ENCODE measurements at places on chromosomes 16 and 17.

GRCh38 chr17:38578229-38579082, 27.3 kb downstream of the SRCIN1 start:
- peak; percentile 75 for DNase-seq

DNA sequence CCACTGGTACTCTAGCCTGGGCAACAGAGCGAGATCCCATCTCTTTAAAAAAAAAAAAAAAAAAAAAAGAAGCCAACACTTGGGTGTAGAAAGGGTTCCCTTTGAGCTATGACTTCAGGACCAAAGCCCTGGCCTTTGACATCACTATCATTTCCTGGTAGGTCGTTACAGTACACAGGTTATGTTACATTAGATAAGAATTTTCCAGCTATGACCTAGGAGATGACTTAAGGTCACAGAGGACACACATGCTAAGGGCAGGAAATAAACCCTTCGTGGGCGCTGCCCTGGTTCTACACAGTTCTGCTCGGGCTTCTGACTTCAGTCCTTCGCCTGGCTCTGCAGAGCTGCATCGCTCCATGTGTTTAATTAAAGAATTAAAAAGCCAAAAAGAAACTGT, 112.0 kb downstream of the ADCY9 start:
- DNase-seq = no peak

DNA sequence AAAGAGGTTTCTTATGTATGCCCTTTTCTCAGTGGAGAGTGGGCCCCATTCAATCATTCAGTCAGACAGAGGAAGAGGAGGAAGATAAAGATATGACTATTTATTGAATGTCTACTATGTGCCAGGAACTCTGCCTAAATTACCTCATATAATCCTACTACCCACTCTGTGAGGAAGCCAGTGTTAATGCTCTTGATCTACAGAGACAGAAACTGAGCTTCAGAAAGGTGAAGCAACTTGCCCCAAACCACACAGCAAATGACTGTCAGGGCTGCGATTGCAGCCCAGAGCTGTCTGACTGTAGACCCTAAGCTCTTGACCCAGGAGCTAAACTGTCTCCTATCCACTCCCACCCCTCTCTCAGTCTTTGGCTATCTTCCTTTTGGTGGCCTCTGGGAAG, 8.4 kb downstream of the SRCIN1 start:
- DNase-seq = no peak

GRCh38 chr17:78392295-78392694, 13.8 kb downstream of the PGS1 start:
- no peak for DNase-seq

DNA sequence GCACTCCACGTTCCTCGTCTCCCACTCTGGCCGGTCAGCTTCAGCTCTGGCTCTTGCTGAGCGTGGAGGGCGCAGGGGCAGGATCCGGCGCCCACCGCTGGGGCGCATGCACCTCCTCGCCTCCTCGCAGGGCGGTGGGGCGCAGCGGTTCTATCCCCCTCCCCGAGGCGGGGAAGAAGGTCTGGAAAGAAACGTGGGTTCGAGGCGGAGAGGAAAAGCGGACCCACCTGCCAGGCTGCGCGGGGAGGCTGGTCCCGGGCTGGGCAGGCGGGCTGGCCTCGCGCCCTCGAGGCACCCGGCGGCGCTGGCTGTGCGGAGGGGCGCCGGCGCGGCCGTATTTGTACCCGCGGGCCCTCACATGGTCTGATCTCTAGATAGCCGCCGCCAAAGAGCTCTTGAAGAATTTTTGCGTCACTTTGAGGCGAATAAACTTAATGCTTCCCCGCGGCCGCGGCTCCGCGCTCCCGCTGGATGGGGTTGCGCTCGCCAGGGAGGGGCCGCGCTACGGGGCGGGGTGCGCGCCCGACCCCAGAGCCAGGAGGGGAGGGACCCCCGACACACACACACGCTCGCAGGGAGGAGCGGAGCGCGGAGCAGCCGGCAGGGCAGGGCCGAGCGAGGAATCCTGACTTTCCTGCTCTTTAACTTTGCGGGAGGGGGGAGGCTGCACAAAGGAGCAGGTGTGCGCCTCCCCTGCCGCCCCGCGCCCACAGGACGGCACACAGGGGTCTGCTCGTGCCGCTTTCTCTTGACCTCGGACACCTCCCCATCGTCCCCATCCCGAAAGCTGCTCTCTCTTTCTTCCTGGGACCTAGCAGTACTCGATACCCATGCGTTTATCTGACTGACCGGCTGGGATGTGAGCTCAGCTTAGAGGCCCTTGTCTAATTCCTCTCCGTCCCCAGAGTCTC, at the start of gene SLC6A4:
TSS of gene SLC6A4 (minus strand) at position 312 of the 911 bp plus-strand sequence. CDS start 13,739 bp downstream, outside the sequence.
- no peak for DNase-seq

DNA sequence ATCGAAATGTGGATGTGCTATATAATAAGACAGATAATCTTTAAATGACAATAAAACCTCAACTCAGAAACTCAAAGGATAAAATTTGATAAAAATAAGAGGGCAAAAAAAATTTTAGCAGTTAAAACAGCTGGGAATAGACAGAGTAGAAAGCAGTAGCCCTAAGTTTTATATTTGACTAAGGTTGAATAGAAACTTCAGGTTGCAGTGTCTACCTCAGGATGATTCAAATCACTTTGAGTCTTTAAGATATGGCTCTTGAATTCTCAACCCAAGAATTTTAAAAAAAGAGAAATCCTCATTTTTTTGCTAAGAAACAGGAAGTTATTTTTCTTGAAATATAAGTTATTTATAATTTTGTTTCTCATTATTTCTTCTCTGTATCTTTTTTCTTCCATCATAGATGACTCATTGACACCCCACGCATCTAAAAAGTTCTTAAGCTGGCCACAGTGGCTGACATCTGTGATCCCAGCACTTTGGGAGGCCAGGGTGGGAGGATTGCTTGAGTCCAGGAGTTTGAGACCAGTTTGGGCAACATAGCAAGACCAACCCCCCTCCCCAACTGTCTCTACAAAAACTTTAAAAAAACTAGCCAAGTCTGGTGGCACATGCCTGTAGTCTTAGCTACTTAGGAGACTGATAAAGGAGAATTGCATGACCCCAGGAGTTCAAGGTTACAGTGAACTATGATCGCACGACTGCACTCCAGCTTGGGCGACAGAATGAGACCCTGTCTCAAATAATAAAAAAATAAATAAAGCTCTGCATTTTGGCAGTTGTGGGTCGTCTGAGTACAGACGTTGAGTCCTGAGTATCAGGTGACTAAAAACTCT, 23.9 kb downstream of the NFAT5 start:
- DNase-seq = no peak

DNA sequence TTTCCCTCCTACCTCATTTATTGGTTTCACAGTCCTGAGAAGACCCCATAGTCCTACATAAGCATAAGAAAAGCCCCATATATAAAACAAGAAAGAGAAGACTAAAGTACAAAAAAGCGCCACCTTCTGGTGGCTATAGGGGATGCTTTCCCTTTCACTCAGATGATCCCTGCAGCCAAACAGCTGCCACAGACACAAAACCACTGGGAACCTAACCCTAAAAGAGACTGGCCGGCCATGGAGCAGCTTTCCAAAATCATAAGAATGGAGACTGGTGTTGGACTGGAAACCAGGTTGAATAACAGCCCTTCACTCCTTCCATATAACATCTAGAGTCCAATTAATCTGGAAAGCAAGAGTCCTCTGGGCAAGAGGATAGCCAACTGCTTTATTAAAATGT, 11.4 kb downstream of the DYNC1LI2 start:
- peak; percentile 52 for DNase-seq

DNA sequence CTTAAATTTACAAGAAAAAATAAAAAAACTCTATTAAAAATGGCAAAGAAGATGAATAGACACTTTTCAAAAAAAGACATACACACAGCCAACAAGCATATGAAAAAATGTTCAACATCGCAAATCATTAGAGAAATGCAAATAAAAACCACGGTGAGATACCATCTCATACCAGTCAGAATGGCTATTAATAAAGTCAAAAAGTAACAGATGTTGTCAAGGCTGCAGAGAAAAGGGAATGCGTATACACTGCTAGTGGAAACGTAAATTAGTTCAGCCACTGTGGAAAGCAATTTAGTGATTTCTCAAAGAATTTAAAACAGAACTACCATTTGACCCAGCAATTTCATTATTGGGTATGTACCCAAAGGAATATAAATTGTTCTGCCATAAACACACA, 31.4 kb downstream of the CAPNS2 start:
- no peak for DNase-seq

DNA sequence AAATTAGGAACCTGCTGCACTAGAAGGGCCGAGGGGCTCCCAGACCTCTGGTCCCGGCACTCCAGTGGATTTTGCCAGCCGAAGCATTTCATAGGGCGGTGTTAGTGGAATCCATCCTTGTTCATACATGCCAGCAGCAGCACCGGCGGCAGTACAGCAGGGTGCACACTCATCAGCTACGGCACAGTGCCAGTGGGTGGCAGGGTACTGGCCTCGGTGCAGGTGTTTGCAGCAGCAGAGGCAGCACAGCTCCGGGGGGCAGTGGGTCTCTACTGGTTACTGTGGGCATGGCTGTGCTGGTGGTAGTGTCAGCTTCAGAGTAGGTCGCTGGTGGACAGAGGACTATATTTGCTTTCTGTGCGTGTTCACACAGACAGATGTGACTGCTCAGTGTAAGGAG, 985.7 kb downstream of the CDH8 start:
- no peak for DNase-seq

- no peak for DNase-seq
Measured at GRCh38 chr17:48030531-48030930, 7.1 kb downstream of the COPZ2 start.

- DNase-seq = no peak
Measured at GRCh38 chr16:17431012-17431411, 39.7 kb downstream of the XYLT1 start.

DNA sequence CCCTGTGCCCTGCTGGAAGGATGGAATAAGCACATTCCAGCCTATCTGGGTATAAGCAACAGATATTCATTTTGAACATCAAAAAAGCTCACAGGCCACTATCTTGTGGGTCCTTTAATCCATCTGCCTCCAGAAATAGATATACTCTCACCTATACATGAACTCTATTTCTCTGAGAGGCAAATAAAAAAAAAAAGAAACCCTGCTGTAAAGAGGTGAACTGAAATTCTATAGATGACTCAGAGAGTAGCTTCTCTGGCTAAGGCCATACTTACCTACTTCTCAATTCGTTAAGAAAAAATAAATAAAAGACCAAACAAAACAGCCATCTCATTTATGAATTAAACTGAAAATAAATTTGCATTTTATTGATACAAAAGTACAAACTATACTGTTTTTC, 86.3 kb downstream of the DYNLRB2 start:
- DNase-seq = no peak

- no peak for DNase-seq
Measured at GRCh38 chr16:11030990-11031510, 86.7 kb downstream of the CLEC16A start.

GRCh38 chr16:30003670-30004423, 7.0 kb downstream of the DOC2A start:
- DNase-seq = peak; percentile 7

DNA sequence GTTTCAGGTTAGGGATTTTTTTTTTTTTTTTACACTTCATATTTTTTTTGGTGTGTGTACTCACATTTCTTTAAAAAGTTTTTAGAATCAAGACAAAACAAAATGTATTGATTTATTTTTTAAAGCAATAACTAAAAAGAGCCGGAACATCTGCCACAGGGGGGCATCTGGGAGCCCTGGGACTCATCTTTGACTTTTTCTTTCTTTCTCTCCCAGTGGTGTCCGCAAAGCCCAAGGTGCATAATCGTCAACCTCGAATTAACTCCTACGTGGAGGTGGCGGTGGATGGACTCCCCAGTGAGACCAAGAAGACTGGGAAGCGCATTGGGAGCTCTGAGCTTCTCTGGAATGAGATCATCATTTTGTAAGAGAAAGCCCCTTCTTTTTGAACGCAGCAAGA, 36.3 kb downstream of the WWP2 start:
- peak; percentile 16 for DNase-seq

DNA sequence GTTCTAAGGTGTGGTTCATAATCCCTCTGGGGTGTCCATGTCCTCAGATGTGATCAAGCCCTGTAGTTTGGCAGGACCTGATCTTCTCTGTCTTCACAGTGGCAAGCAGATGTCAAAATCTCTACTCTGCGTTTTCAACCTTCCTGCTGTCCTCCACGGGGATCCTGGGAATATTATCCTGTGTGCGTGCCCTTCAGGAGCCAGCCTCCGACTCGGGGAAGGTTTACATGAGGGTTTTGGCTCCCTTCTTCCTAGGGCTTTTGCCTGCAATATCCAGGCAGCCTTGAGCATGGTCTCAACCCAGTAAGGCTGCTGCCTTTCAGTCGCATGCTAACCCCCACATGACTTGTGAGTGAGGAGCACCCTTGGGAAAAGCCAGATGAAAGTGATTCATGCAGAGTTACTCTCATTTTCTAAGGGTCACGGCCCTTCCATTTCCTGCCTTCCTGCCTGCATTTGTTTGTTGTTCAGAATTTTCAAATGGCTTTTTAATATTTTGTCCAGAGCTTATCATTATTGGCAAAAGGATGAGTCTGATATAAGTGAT, 202.2 kb upstream of the CHMP6 start:
- DNase-seq = peak; percentile 84

GRCh38 chr16:57575468-57576277, 33.2 kb downstream of the ADGRG5 start:
- DNase-seq = no peak

DNA sequence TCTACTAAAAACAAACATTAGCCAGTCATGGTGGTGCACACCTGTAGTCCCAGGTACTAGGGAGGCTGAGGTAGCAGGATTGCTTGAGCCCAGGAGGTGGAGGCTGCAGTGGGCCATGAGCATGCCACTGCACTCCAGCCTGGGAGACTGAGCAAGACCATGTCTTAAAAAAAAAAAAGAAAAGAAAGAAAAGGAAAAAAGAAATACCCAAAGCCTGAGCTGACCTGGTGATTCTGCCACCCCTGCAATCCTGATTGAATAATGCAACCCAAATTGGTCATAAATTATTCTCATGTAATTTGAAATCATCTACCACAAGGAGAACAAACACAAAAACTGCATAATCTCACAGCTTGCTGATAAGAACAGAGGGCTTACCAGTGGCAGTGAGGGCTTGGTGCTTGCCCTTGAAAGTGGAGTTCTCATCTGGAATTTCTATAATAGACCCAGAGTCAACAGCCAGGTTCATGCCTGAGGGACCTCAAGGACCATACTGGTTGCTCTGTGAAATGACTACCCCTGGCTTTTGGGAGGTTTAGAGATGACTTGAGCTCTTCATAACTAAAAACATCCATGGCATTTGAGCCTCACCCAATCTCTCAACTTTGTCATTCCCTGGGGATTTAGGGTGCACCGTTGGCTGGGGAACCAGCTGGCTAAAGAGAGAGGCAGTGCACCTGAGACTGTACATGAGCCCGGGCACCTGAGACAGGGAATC, 35.4 kb upstream of the TMC5 start:
- DNase-seq = no peak

All from BE2C (cell line).